ENCODE measurements at places on chromosomes 4 and X.

- no peak for DNase-seq
Observed at GRCh38 chr4:2451821-2452785, 16.8 kb upstream of the RNF4 start.

- DNase-seq: no peak
Observed at GRCh38 chr4:3452376-3452775, 10.6 kb downstream of the HGFAC start.

DNA sequence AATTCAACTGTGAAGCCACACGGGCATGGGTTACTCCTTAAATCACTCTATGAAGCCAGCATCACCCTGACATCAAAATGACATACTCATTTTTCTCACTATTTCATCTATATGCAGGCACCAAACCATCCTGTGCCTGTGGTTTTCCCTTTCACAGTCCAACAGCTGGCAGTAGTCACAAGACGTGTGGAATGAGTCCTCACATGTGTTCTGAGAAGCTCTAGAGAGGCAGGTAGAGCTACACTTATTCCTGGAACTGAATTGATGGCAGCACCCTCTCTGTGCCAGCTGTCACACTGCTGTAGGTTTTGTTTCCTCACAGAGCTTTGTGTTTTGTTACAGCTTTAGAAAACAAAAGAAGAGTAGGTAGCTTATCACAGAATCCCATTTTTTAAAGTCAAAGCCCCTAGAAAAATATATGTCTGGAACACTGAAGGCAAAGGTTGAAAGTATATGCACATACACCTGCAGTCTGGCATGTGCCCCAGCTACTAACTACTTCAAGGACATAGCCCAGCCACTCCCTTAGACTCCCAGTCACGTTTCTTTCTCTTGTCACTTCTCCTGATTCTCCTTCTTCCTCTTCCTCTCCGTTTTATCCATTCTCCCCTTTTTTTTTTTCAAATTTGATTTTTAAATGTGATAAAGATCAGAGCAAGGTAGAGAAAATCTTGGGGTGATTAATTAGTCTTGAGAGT, 107.1 kb downstream of the ANXA10 start:
- DNase-seq: no peak

DNA sequence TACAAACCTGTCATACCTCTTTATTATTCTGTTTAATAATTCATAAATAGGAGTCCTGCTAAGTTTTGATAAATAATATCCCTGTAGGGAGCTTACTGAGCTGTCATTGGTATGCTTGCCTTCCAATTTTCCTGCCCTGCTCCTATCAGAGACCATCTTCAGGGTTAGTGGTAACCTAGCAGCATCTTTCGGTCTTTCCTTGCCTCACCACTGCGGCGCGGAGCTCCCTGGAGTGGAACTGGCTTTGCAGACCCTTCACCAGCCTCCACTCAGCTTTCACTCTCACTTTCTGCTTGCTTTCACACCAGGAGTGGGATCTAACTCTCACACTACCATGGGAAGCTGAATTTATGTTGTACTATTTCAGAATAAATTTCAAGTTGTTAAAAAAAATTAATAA, 481.7 kb upstream of the ATOH1 start:
- DNase-seq: no peak

DNA sequence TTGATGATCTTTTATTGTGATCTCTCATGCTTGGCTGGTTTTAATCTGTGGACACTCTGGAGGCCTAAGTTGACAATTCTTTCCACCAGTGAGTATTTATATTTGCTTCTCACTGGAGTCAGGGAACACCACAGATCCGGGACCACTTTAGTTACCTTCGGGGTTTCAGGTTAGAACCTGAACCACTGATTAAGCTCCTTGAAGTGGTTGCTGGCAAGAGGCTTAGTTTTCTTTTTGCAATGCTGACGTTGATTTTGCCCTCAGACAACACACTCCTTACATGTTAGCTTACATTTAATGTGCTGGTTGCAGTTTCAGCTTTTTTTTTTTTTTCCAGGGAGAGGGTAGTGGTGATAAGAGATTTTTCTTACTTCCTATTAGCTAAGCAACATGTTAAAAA, 10.5 kb upstream of the ZNF330 start:
- DNase-seq: no peak

- no peak for DNase-seq
Observed at GRCh38 chrX:19030805-19031204, 46.9 kb upstream of the PHKA2 start.
